ENCODE measurements at places on chromosomes 4 and X.

DNA sequence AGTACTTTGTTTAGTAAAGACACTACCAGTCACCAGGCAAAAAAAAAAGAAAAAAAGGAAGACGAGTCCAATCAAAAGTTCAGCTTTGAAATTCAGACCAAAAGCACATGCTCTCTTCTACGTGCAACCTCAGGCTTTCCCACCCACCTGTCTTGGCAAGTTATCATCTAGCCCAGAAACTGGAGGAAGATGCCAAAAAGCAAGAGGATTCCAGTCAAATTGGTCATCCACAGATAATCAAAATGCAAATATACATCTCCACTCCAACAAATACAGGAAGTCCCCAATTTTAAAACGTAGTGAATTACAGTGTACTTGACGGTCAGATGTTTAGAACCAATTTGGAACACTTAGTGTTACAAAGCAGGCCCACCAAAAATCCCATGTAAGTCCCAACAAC is 96.5 kb downstream of the PALLD start:
- no peak for DNase-seq

- no peak for DNase-seq
Observed at GRCh38 chr4:94507708-94508107, 56.0 kb downstream of the PDLIM5 start.

DNA sequence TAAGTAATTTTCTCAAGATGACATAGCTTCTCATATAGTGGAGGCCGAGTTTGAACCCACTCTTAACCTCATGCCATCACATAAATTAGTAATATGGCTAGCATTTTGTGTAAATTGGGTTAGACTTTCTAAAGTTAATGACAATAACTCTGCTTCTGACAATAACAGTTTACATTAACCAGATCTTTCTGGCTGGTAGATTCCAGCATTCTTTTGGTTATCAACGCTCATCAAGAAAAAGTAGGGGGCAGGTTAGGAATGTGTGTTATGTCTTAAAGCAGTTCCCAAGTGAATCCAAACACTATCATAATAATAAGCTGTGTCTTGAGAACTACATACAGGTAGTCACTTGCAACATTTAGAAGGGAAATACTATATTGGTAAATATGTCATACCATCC is 162.5 kb downstream of the PRDM5 start:
- DNase-seq = no peak

DNA sequence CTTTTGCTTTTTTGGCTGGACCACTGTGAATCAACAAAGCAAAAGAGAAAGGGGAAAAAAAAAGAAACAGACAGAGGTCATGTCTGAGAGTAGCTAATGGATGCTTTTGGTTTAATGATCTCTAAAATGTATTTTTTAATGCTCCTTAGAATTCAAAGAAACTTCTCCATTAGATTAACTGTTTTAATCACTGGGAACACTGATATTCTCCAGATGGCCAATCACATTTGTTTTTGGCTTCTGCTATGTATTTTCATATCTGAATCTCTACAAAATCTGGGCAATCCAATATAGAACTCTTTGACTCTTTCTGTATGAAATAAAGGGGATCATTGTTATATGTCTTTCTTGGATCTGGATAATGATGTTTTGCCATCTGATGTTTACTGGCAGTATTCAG is 278.2 kb downstream of the ADGRL3 start:
- no peak for DNase-seq

DNA sequence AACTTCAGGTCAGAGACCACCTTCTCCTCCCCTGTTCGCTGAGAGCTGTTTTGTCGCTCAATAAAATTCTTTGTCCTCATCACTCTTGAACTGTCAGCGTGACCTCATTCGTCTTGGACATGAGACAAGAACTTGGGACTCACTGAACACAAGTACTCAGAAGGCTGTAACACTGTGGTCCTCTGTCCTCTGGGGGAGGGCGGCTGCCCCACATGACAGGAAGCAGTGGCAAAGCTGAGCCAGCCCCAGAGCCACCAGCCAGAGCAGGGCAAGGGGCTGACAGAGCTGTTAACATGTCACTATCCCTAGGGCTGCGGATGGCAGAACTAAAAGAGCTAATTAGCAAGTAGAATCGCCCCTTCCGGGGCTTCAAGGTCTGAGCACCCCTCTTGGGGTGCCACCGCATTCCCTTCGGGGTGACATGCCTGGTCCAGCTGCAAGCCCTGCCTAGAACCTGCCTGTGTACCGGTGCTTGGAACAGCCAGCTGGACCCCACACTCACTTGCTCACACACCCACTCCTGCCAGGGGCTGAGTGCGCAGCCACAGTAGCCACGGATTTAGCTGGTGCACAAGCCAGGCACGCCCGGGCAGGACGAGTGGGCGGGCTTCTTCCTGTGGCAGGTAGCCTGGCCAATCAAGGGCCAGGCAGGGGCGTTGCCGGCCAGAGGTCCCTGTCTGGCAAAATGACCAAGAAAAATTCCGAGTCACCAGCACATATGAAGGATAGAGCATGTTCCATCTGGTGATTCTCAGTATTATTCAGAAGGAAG is 648.6 kb upstream of the AGA start:
- DNase-seq = no peak

- DNase-seq = no peak
Observed at GRCh38 chr4:38279077-38279476, 318.9 kb downstream of the PTTG2 start.

DNA sequence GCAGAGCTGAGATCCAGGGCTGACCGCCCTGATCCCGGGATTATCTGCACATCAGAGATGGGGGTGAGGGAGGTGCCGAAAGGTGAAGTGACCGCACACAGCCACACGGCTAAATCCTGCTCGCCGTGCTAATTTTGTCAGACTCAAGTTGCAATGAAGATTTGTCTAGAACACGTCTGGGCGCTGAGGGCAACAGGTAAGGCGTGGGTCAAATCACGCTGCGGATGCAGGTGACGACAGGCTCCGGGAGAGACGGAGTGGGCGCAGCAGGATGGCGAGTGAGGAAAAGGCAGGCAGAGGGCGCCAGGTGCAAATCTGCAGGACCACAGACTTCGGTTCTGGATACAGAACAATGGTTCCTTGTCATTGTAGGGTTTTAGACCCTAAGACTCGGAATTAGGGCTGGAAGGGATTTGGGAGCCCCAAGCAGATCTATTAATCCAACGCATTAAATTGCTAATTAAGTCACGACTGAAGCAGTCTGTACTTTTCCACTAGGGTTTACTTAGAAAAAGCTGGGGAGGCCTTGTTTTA is 1.9 kb upstream of the TBC1D14 start:
- DNase-seq = no peak

DNA sequence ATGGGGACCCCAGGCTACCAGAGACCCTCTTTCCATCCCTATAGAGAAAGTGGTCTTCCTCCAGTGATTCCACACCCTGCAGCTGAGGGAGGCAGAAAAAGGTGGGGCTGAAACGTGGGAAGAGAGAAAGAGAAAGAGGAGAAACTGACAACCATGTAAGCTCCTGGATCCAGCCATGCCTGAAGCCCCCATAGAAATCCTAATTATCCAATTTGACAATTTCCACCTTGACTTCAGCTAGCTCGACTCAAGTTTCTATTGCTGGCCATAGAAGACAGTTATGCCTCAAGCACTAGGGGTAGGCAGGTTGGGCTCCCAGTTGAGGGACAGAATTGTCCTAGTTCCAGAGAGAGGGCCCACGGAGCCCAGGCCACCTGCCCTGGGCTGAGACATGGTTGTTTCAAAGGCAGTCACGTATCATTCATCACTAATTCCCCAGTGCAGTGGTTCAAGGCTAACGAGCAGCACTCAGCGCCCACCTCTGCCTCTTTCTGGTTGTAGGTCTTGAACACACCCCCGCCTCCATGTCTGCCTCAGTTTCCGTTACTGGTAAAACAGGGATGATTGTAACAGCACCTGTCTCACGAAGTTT is 39.8 kb upstream of the ASMTL start:
- no peak for DNase-seq

DNA sequence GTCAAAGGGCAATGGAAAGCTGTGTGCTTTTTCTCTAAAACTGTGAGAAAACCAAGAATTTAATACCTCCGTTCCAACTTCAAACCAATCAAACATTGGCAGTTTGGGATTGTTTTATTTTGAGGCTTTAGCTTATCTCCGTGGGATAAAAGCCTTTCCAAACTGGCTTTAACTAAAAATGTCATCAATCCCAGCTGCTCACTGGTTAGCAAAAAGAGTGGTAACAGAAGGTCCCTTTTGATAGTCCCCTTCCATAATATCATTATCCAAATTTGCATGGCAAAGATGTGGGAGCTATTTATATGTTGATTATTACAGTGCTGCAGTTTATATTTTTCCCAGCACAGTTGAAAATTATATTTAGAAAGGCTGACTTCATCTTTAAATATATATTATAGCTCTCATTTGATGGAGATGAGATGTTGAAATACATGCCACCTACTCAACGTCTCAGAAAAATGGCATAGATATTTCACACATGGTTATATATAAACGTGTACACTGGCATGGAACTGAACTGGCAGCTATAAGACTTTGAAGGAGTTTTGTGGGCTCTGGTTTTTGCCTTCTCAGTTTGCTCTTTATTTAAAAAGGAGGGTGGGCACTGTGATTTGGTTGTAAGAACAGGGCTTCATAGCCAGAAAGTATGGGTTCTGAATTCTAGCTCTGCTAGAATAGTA is 707.1 kb upstream of the SLIT2 start:
- DNase-seq = no peak

GRCh38 chrX:151621422-151621821 is 57.9 kb downstream of the PASD1 start:
- no peak for DNase-seq

DNA sequence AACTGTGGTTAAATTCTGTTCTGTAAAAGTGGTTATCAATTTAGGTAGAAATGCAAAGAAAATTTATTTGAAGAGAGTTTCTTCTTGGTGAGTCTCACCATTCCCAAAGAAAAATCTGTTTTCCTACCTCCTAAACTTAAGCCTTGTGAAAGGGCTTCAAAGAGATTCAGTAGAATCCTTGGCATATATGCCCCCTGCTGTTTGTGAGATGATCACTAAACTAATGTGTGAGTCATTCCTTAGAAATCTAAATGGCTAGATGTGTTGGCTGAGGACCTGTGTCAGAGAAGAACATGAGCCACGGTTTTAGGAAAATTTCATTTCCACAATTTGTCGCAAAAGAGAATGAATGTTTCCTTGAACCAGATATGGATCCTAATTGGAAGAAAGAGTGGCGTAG is 260.9 kb downstream of the SLC7A11 start:
- no peak for DNase-seq

GRCh38 chr4:115484479-115484878 is 371.1 kb upstream of the NDST4 start:
- DNase-seq = no peak

DNA sequence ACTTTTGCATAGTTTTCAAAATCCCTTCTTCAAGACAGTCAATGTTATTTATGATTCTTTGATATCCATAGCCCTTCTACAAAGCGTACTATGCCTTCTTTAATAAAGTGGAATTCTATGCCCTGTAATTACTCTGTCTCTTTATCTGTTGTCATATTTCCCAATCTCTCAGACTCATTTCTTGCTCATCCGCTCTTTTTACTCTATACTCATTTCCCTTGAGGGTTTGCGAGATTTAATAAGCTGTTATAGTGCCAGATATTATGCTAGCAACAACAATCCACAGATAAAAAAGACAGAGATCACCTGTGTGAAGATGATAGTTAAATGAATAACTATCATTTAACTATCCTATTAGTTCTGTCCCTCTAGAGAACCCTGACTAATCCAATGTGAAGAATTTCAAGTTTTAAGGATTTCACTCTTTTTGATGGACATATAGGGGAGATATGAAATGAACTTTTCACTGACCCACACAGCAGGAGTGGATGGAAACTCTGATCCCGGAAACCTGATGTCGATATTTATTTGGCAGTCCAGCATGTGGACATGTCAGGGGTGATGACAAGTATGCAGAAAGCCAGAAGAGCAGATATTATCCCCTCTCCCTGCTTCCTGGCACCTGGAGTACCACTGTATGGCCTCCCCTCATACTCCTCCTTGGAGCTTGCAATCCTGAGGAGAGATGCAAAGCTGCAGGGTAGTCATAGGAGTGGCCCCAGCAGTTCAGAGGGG is 49.7 kb downstream of the TMEM156 start:
- DNase-seq = no peak

- no peak for DNase-seq
Observed at GRCh38 chr4:95528388-95528948, 20.3 kb downstream of the UNC5C start.

GRCh38 chr4:37936889-37937498 is 23.2 kb upstream of the PTTG2 start:
- no peak for DNase-seq

- DNase-seq = no peak
Observed at GRCh38 chrX:114712466-114712865, 128.6 kb downstream of the HTR2C start.

DNA sequence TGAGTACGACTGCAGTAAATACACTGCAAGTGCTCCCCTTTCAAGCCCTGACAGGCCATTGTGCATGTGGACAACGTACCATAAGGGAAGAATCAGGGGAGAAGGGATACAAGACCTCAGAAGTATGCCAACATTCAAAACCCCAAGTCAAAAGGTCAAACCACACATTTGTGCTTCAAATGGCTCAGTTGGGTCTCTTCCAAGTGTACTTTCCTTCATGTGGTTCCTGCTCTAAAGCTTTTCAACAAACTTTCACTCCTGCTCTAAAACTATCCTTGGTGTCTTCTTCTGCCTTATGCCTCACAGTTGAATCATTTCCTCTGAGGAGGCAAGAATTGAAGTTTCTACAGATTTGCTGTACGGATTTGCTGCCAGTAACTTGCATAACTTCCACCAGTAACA is 305.7 kb upstream of the SLIT2 start:
- DNase-seq = no peak

DNA sequence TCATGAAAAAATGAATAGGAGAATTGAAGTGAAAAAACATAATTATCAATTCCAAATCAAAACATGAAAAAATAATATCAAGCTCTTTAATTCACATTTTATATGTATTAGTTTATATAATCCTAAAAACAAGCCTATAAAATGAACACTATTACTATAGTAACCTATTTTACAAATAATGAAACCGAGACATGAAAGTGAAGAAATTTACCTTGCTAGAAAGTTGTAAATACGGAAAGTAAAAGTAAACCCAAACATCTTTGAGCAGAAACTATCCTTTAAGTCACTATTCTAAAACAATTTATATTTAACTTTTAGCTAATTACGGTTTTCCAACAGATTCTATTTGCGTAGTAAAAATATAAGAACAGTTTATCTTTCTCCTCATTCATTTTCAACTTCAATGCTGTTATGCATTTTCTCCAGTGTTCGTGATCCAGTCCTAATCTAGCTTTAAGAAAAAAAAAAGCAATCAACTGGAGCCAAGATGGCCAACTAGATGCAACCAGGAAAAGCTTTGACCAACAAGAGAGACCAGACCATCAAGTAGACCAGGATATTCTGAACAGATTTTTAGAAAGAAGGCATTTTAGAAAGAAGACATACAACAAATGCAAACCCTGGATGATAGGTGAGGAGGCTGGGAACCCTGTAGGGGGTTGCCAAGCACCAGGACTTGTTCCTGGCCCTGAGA is 67.0 kb downstream of the DDX53 start:
- DNase-seq = no peak

DNA sequence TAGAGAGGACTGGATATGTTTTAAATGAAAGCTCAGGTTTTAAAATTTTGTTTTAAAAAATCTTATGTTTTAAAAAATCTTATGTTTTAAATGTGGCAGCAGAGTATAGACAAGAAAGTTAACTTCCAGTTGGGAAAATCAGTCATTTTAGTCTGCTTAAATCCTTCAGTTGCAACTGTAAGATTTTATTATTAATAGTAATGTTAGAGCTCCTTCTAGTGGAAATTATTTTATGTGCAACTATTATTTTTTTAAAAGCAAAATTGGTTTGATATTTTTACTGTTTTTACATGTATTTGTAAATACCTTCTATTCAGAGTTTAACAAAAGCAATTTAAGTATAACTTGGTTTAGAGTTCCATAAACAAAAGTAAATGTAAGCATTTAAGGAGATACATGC is 8.5 kb upstream of the NUDT6 start:
- no peak for DNase-seq
